ENCODE measurements at places on chromosomes 1 and 21.

- DNase-seq: no peak
Observed at GRCh38 chr21:33025106-33025488, 638 bp upstream of the OLIG2 start.

GRCh38 chr1:193613041-193613440 lies 426.6 kb upstream of the B3GALT2 start:
- DNase-seq: no peak

DNA sequence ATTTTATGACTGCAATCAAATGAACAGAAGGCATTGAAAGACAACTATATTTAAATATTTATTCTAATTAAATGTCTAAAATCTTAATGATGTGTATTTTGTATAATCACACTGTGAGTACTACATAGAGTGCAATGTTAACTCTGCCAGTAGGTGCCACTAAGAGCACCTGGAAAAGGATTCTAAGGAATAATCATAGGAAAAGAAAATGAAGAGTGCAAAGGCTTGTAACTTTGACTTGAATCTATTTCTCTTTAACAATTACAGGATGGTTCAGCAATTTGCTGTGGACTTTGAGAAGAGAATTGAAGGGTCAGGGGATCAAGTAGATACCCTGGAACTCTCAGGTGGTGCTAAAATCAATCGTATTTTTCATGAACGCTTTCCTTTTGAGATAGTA lies 200.4 kb downstream of the DNM3 start:
- no peak for DNase-seq

- no peak for DNase-seq
Observed at GRCh38 chr1:205519541-205520131, 15.2 kb downstream of the CDK18 start.

DNA sequence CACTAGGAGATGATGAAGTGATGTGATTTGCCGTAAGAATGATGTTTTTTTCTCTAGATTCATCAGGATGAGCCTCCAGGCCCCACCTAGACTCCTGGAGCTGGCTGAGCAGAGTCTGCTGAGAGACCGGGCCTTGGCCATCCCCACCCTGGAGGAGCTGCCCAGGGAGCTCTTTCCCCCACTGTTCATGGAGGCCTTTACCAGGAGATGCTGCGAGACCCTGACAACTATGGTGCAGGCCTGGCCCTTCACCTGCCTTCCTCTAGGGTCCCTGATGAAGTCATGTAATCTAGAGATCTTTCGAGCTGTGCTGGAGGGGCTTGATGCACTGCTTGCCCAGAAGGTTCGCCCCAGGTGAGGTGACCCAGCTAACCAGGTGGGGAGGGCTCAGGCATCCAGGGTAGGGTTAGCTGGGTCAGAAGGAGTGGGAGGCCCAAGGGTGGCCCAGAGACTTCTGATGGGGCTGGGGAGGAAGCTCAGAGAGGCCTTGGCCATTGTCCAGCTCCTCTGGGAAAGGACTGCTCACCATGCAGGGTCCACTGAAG lies 1.3 kb downstream of the PRAMEF12 start:
- DNase-seq: no peak
